Smooth muscle cell of bladder (primary cell): ENCODE measurements at places on chromosomes 5 and 9. TPM values are rescaled to one million over a fixed set of nuclear protein-coding genes. Genes with fewer than 3 reads are reported as not detected.

DRD1 gene
- under 0.01 and 0.14 TPM in 2 replicates for total RNA-seq

GMCL2 gene
- total RNA-seq = not detected in 2 replicates

SOHLH1 gene
- not detected in 2 replicates for total RNA-seq

PCDHA4 gene
- 0.14 and 0.37 TPM in 2 replicates for total RNA-seq

ECM2 gene
- total RNA-seq = 4.3 and 5.0 TPM in 2 replicates

LMAN2 gene
- total RNA-seq = 488 and 547 TPM in 2 replicates

FOXD4L6 gene
- total RNA-seq = under 0.01 and 0.09 TPM in 2 replicates

CDC25C gene
- 0.55 and 1.1 TPM in 2 replicates for total RNA-seq

HMGCS1 gene
- total RNA-seq = 105 and 139 TPM in 2 replicates

FOXD4 gene
- under 0.01 and 0.28 TPM in 2 replicates for total RNA-seq

LCN1 gene
- total RNA-seq = 0.28 and 0.65 TPM in 2 replicates
